ENCODE measurements at places on chromosomes 3 and 15. TPM values are rescaled to one million over a fixed set of nuclear protein-coding genes. Genes with fewer than 3 reads are reported as not detected.

HMCES gene
- total RNA-seq, result 39.1 TPM

IL17RE gene
- total RNA-seq, result 2.5 TPM

GOLGA8Q gene
- total RNA-seq, result 1.3 TPM

HTR3E gene
- not detected for total RNA-seq

IL5RA gene
- total RNA-seq, result 0.55 TPM

SLC22A14 gene
- total RNA-seq, result not detected

CCDC54 gene
- total RNA-seq, result not detected

AQP9 gene
- total RNA-seq, result 0.48 TPM

HESX1 gene
- 0.23 TPM for total RNA-seq

GOLGA8H gene
- total RNA-seq, result 0.36 TPM

HAPLN3 gene
- 3.3 TPM for total RNA-seq

BFSP2 gene
- total RNA-seq, result not detected

DZIP1L gene
- 22.2 TPM for total RNA-seq

CCDC39 gene
- not detected for total RNA-seq

CPLX3 gene
- not detected for total RNA-seq

TMEM207 gene
- not detected for total RNA-seq

COL6A5 gene
- total RNA-seq, result not detected

TEX55 gene
- total RNA-seq, result not detected

ANKUB1 gene
- 0.22 TPM for total RNA-seq

TGM5 gene
- total RNA-seq, result not detected

SUSD5 gene
- 2.9 TPM for total RNA-seq

MST1 gene
- total RNA-seq, result 17.3 TPM

PRSS50 gene
- total RNA-seq, result 0.60 TPM

SERPINI2 gene
- not detected for total RNA-seq

CCDC13 gene
- total RNA-seq, result 1.7 TPM

CFAP44 gene
- total RNA-seq, result 7.2 TPM

UNC13C gene
- total RNA-seq, result 1.8 TPM

CDHR4 gene
- not detected for total RNA-seq

SLC9C1 gene
- 0.30 TPM for total RNA-seq

TM2D3 gene
- 76.9 TPM for total RNA-seq

PPP1R14D gene
- total RNA-seq, result not detected

WDR49 gene
- total RNA-seq, result 1.4 TPM

SNTN gene
- not detected for total RNA-seq

TERC gene
- 6.0 TPM for total RNA-seq

ZMYND10 gene
- 1.3 TPM for total RNA-seq

EOMES gene
- total RNA-seq, result 0.15 TPM

DPPA4 gene
- not detected for total RNA-seq

ANKDD1A gene
- total RNA-seq, result 12.1 TPM

UCN2 gene
- total RNA-seq, result 0.18 TPM

PLCB2 gene
- total RNA-seq, result 13.9 TPM

LRRIQ4 gene
- total RNA-seq, result not detected

THRB gene
- total RNA-seq, result 4.3 TPM

All from ovary (tissue), 10 donors.